ENCODE measurements at places on chromosomes 1 and 21. TPM values are rescaled to one million over a fixed set of nuclear protein-coding genes. Genes with fewer than 3 reads are reported as not detected.

The F13B gene
- total RNA-seq, result not detected

- DNase-seq, result no peak
These were observed 226.6 kb upstream of the ZRANB2 start for GRCh38 chr1:71307451-71307850.

The SEC16B gene
- total RNA-seq, result not detected

The PRELP gene
- not detected for total RNA-seq

- no peak for DNase-seq
These were observed 425.7 kb upstream of the USP24 start for GRCh38 chr1:55640708-55641473.

DNA sequence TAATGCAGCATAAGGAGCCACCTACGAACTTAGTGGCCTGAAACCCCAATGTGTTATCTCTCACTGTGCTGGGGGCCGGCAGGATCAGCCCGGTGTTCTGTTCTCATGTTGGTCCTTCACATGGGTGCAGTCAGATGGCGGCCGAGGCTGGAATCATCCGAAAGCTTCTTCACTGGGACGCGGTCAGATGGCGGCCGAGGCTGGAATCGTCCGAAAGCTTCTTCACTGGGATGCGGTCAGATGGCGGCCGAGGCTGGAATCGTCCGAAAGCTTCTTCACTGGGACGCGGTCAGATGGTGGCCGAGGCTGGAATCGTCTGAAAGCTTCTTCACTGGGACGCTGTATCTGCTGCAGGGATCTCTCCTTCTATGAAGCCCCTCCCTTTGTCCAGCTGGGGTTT lies 12.6 kb upstream of the PCBP3 start:
- no peak for DNase-seq

- DNase-seq, result no peak
These were observed 9.1 kb downstream of the OLIG1 start for GRCh38 chr21:33078907-33079582.

DNA sequence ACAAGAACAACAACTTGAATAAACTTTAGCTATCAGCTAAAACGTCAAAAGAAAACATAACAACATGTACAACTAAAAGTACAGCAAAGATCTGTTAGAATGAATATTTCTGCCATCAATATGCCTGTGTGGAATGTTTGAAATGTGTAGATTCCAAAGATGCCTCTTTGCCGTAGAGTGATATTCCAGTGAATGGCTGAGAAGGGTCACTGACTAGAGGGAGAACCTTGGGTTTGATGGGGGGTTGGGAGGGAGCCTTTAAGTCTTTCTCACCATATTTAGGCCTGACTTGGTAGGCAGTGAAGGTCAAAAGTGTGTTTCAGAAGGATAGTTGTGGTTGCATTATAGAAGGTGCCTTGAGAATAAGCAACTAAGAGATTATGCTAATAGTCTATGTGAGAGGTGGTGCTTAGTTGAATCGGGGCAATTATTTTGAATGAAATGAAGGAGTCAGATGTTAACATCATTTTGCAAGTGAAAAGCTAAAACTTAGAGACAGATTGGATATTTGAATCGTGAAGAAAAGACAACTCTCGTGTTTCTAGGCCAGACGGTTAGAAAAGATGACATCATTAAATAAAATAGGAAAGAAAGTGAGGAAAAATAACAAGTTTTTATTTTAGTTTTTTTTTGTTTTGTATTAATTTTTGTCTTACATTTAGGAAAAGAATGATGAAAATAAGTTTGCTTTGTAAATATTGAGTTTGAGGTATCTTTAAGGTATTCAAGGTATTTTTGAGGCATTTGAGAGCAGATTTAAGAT lies 53.8 kb downstream of the PLA2G4A start:
- DNase-seq, result no peak

The CD244 gene
- total RNA-seq, result 1.9 TPM

DNA sequence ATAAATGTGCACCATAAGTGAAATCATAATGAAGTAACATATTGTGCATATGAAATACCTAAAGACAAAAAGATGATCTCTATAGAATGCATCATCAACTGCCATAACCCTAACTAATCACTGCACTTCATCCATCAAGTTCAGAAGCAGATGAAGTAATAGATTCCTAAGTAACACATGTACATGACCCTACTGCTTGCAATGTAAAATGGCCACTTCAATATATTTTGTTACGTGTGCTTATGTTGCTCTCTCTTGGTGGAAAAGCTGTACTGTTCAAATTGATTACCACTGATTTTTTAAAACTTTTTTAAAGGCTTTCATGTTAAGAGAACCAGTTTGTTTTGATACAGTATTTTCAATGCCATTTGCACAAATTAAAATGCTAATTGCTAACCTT lies 141.8 kb downstream of the TTLL7 start:
- no peak for DNase-seq

The DNAJC11 gene
- 80.4 TPM for total RNA-seq

The CR1L gene
- total RNA-seq, result not detected

- no peak for DNase-seq
These were observed 120.0 kb downstream of the TGFBR3 start for GRCh38 chr1:91765880-91766443.

- DNase-seq, result no peak
These were observed 96.6 kb downstream of the FGGY start for GRCh38 chr1:59393211-59394180.

GRCh38 chr1:31084782-31085569 lies 19.5 kb upstream of the PUM1 start:
- no peak for DNase-seq

DNA sequence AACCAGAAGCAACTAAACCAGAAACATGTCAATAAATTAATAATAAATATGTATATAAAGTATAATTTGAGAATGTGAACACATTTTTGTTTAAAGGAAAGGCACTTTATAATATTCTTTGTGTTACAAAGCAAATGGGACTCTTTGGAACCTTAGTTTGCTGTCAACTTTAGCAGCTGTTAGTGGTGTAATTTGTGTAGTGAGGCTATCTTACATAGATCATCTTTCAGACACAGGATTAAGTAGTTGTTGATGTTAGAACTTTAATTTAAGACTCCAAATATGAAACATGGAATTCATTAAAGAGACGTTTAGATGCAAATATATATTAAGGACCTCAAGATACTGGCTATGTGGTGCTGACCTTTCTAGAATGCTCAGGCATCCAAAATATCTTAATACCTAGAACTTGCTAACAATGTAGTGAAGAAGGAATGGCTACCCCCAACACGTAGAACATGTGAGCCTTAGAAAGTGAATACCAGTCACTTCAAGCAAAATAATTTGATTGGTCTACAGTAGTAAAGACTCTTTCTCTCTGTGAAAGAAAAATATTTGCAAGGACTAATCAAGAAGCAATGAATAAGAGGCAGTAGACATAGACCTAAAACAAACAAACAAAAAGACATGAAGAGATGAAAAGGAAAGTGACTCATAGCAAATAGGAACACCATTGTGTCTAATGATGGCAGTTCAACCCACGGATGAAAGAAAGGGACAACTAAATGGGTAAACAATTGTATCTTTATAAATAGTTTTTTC lies 811.4 kb downstream of the USP25 start:
- no peak for DNase-seq

The KIRREL1 gene
- not detected for total RNA-seq

DNA sequence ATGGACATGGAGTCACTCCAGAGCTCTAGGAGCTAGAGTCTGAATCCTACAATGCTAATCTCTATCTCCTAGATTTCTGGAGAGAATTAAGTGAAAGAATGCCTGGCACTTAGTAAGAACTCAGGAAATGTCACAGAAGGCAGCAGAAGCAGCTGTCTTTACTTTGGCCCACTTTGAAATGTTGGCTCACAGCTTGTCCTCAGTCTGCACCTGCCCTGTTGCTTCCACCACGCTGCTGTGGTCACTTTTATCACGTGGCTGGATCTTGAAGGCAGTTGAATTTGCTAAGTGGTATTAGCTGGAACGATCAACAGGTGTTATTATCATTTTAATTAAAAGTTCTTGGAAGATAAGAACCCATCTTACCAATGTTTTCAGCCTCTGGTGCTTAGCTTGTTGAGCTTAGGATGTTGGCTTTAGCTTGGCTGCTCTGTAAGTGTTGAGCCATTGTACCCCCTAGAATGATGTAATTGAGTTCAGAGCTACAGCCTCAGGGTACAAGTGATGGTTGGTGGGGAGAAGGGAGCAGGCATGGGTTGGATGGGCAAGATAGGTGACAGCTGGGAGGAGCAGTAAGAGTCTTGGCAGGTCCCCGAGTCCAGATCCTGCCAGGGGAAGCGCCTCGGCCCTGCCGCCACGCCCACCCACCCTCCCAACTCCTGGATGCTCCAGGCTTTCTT lies 41.9 kb upstream of the EPS8L3 start:
- DNase-seq, result no peak

The KCNK2 gene
- not detected for total RNA-seq

DNA sequence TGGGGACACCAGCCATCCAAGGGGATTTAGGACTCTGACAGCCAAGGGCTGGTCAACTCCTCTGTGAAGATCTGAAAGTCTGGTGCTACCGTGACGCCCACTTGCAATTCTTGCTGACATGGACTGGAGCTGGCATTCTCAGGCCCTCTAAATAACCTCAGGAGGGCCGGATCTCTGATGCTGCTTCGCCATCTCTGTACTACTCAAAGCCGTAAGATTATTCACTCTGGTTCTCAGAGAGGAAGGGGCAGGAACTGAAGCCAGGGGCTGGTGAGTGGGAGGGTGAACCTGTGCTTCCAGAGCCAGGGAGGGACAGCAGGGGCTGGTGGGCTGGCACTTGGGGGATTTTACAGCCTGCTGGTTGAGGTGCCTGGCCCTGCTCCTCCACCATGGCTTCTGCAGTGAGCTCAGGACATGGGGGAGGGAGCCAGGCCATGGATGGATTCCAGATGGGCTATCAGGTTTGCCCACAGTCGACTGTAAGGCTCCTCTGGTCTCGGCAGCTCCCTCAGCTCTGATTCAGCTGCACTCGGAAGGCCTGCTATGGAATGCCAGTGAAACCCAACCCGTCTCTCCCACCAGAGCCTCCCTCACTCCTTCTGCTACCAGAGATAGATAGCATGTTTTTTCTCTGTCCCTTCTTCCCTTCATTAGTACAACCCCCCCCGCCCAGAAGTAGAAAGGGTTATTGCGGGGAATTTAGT lies 84.5 kb downstream of the PLXNA2 start:
- DNase-seq, result no peak

The PUSL1 gene
- total RNA-seq, result 34.3 TPM

DNA sequence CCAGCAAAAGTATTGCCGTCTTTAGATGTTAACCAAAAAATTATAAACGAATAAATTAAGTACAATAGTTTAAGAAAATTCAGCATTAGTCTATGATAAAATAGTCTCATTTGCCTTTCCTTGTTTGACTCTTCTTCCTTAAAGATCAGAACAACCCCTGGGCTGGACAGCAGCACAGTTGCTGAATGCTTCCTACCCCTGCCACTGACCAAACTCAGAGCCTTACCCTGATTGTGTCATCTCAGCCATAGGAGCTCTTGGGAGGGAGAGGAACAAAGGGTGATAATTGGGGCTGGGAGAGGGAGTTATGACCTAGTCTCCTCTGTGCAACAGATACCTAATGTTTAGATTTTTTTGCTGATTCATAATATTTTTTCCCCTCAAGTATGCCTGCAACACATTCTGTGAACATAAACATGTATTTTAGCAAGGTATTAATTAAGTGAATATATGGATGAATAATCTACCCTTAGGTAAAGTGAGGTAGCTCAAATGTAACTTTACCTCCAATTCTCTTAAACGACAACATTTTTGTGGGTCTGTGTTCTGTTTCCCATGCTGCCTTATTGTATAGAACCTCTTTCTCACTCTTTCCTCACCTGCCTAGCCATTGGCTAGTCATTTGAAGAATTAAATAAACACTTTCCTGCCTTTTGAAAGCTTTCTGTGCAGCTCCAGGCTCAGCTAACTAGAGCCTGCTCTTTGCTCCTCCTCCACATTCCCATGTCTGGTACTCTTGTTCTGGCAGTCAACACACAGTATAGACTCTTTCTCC lies 46.1 kb downstream of the FGGY start:
- DNase-seq, result no peak

The PDZK1 gene
- not detected for total RNA-seq

GRCh38 chr1:172537366-172537765 lies 4.4 kb downstream of the SUCO start:
- DNase-seq, result no peak

The OR10Z1 gene
- total RNA-seq, result not detected

The UMODL1 gene
- total RNA-seq, result 0.07 TPM

- no peak for DNase-seq
These were observed 440.9 kb downstream of the PRDM2 start for GRCh38 chr1:14140831-14141401.

The SLC5A9 gene
- total RNA-seq, result not detected

DNA sequence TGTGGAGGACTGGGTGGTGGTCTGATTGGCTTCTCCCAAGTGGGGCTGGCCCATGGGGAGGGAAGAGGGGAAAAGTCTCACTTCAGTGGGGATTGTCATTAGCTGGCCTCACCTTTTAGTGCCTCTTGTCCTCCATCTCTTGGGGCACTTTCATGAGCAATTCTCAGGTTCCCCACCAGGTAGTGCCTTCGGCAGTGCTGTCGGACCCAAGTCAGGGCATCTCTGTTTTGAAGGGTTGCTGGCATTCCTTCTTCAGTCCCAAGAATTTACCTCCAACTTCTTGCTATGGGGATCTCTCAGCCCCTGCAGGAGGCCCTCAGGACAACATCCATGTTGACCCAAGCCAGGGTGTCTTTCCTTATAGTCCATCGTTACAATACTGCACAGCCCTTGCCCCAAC lies 54.7 kb upstream of the F3 start:
- DNase-seq, result no peak

GRCh38 chr1:103344930-103345329 lies 180.6 kb upstream of the RNPC3 start:
- DNase-seq, result no peak

The OR2T33 gene
- total RNA-seq, result not detected

DNA sequence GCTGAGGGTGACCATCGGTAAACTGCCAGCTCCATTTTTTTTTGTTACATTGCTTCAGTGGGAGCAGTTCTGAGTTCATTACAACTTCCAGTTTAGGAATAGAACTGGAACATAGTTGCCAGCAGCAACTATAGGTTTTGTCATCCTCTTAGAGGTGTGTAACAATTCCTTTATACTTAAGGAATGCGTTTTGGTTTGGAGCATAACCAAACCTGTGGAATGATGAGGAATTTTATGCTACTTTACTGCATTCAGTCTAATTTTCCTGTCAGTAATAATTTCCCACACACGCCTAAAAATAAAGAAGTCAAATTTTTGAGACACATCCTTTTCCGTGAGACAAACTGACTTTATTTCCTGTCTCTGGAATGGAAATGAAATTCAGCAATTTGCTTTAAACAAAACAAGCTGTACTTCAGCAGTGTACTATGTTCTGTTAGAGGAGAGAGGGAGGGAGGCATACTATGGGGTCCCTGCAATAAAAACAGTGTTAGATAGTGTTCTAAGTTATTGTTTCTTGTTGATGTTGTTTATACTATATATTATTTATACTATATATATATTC lies 4.8 kb upstream of the AMPD1 start:
- no peak for DNase-seq

GRCh38 chr1:38134294-38134755 lies 87.7 kb upstream of the POU3F1 start:
- no peak for DNase-seq

GRCh38 chr21:32807717-32808380 lies 36.3 kb upstream of the PAXBP1 start:
- no peak for DNase-seq

Data from CD8-positive, alpha-beta memory T cell (primary cell).